ENCODE measurements at places on chromosomes 2 and 18.
A peak's percentile ranks its signal among the peaks of the same experiment; 100 is the strongest.

- DNase-seq, result no peak
Observed at GRCh38 chr2:236551471-236552211, 18.0 kb upstream of the ACKR3 start.

DNA sequence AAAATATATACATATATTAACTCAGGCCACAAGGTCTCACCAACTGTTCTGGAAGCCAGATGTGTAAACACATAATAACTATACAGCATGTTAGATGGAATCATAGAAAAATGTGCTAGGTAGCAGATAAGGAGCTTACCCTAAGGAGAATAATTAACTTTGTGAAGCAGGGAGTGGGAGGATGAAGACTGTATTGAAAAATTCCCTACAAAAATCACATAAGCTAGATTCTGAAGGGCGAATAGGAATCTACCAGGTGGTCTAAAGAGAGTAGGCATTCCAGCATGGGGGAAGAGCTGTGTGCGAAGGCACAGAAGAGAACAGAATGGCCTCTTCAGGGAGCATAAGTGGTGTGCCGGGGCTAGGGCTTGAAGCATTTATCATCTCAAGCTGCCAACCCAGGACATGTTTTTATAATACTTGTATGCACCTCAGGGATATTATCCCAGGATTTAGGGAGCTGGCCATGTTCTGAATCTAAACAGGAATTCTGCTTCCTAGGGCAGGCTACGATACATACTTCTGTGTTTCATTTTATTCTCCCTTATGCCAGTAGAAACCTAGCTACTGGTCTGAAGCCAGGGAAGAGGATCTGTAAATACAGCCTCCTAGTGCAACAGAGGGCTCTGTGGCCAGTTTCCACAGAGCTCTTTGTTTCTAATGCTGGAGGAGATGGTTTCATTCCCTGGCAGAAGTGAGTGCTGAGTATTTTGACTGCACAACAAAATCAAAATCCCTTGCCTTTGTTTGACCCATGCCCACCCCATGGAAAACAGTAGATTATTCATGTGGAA is 56.7 kb downstream of the NEMP2 start:
- DNase-seq, result peak; percentile 71

DNA sequence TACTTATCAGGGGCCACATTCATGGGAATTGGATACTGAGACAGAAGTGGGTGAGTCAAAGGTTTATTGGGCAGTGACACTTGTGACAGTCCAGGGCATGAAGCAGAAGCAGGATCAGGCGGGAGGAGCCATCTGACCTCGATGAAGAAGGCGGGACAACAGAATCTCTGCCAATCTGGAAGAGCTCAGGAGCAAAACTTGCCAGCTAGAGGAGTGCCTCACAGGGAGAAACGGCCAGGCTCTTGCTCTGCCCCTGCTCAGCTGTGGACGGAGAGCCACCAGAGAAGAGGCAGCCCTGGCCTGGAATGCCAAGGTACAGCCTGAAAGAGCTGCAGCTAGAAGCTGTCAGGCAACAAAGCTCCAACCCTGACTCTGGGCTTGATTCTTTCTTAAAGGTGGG is 16.9 kb downstream of the DAW1 start:
- no peak for DNase-seq

- no peak for DNase-seq
Observed at GRCh38 chr2:188414869-188415753, 123.4 kb downstream of the GULP1 start.

GRCh38 chr18:44828080-44828479 is 147.4 kb downstream of the SETBP1 start:
- DNase-seq, result no peak

- no peak for DNase-seq
Observed at GRCh38 chr2:41720331-41721251, 327.2 kb upstream of the PKDCC start.

- no peak for DNase-seq
Observed at GRCh38 chr2:217970206-217970605, 32.6 kb downstream of the TNS1 start.

DNA sequence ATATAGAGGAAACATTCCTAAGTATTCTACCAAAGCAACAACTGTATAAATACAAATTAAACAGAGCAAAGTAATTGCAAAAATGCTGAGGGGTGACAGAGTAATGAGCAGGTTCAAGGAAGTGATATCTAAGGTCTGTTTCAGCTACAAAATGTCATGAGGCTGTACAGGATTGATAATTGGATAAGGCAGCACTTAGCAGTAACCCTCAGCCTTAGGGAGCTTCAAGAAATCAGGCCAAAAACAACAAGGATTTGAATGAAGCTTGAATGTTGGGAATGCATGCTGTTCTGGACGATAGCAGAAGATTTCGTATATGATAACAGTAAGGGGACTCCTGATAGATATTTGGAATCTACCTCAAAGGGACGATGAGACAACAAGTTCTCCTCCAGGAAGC is 142.0 kb upstream of the MMADHC start:
- DNase-seq, result no peak

GRCh38 chr2:64812285-64812684 is 158.6 kb upstream of the SERTAD2 start:
- DNase-seq, result no peak

DNA sequence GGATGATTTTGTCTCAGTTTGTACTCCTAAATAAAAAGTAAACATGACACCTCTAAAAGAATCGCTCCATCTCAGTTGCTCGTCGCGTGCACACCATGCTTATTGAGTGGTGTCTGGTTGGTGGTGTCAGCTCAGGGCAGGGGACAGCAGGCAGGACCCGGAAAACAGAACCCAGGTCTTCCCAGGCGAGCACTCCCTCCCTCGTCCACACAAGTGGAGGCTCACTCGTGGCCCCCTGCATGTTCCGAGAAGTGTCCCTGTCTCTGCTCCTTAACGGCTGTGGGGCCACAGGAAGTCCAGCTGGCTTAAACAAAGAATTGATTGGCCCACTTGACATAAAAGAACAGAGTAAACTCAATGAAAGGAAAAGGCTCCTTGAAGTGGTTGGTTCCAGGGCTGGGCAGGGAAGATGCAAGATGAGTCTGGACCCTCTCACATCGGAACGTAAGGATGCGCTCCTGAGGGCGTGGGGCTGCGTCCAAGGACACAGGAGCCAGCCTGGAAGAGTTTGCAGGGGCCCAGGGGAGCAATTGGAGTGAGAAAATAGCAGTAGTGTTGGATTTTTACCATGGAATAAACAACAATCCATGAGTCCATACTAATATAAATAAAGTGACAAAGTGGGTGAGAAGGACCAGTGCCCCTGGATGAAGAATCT is 13.1 kb upstream of the CNDP1 start:
- DNase-seq, result no peak

- DNase-seq, result no peak
Observed at GRCh38 chr18:59567431-59567830, 129.8 kb downstream of the CCBE1 start.

DNA sequence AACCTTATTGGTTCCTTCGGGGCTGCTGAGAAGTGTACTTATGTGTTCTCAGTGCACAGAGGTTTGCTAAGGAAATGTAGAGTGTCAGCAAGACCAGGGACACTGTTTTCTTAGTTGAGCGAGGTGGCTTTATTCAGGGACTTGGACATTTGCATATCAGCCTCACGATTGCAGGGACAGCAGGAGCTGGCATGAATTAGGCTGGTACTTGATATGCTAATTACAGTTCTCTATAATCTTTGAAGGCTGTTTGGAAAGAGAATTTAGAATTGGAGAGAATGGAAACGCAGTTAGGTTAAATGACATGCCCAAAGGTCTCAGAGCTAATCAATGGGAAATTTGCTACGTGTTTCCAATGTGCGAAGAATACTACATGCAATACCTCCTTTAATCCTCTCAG is 18.7 kb upstream of the MTCL1 start:
- DNase-seq, result no peak

- DNase-seq, result no peak
Observed at GRCh38 chr2:240777456-240778212, 42.4 kb downstream of the KIF1A start.

GRCh38 chr18:24987303-24988252 is 364.4 kb downstream of the ZNF521 start:
- no peak for DNase-seq

- DNase-seq, result no peak
Observed at GRCh38 chr2:70710038-70710690, 57.8 kb downstream of the ADD2 start.

- no peak for DNase-seq
Observed at GRCh38 chr2:30661173-30662107, 145.8 kb downstream of the CAPN13 start.

GRCh38 chr2:46157966-46158310 is 139.3 kb upstream of the EPAS1 start:
- DNase-seq, result no peak

DNA sequence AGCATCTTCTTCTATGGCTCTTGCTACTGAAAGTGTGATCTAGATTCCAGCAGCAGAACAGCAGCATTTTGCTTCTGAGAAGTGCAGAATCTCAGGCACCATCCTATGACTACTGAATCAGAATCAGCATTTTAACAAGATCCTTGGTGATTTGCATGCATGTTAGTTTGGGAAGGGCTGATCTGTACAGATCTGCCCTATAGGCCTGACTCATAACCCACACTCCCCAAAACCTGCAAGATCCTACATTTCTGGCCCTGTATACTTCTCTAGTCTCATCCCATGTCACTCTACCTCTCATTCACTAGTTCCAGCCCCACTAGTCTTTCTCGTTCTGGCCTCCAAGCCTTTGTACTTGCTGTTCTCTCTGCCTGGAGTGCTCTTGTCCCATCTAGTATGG is 15.7 kb upstream of the DARS1 start:
- DNase-seq, result no peak

GRCh38 chr18:65363011-65363410 is 387.8 kb upstream of the CDH7 start:
- DNase-seq, result no peak

DNA sequence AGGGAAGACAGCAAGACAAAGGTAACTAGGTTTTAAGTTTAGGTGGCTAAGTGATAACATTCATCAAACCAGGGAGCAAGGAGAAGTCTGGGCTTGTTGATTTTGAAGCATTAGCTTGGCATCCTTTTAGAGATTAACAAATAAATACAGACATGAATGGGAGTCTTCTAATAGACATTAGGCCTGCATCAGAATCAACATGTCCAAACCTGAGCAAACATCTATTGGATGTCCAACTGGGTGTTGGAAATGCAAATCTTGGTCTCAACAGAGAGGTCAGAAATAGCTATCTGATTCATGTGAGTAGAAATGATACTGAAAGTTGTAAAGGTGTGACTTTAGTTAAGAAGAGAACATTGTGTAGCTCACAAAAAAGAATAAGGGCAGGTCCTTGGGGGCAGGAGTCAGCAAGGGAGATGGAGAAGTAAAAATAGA is 85.5 kb upstream of the RND3 start:
- DNase-seq, result no peak

DNA sequence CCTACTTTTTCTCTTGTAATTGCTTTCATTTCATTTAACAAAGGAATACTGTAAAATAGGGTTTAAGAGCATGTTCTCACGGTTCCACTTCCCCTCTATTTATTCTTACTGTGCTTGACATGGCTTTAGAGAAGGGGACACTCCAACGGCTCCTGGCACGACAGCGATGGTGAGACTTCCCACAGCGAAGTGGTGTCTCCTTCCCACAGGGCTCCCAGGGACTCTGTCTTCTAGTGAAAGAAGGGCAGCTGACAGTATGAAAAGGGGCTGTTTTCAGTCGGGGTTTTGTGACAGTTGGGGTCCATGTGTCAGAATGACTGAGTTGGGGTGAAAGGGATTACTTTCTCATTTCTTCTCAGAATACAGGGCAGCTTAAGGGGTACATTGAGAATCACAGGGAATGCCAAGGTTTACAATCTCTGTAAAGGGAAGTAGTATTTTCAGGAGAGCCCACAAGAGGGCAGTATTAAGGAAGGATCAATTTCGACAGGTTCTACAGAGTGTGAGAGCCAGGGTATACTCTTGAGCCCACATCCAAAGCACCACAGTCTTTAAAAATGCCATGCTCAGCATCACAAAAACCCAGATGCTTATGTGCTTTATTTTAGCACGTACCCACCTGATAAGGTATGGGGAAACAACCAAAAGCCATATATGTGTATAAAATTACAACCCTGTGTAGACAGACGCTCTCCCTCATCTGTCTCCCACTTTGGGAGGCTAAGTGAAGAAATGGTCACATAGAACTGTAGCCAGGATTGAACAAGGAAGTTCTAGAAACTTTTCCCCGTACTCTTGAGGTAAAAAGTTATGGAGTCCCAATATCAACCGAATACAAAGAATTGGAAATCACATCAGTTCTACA is 31.3 kb upstream of the RAPGEF4 start:
- DNase-seq, result peak; percentile 47

- DNase-seq, result no peak
Observed at GRCh38 chr18:56574861-56575260, 63.5 kb downstream of the TXNL1 start.

DNA sequence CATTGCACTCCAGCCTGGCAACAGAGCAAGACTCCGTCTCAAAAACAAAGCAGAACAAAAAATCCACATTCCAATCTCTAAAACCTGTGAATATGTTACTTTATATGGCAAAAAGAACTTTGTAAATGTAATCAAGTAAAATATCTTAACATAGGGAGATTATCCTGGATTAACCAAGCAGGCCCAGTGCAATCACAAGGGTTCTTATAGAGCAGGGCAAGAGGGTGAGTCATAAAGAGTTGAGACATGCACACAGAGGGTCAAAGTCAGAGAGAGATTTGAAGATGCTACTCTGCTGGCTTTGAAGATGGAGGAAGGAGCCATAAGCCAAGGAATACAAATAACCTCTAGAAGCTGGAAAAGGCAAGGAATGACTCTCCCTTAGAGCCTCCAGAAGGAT is 60.9 kb upstream of the SLC9A2 start:
- no peak for DNase-seq

DNA sequence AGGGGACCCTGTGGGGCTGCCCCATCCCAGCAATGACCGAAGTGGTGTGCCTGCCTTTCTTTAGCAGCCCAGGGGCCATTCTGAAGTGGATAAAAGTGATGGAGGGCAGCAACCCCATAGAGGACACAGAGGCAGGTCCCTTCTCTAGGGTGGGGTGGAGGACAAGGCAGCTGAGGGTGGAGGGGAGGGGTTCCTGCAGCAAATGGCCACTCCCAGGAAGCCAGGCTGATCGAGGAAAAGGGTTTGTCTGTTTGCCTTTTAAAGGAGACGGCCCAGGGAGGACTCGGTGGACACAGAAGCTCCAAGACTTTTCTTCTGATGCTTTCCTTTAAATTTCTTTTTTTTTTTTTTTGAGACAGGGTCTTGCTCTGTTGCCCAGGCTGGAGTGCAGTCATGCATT is 272.8 kb downstream of the TWIST2 start:
- DNase-seq, result no peak

DNA sequence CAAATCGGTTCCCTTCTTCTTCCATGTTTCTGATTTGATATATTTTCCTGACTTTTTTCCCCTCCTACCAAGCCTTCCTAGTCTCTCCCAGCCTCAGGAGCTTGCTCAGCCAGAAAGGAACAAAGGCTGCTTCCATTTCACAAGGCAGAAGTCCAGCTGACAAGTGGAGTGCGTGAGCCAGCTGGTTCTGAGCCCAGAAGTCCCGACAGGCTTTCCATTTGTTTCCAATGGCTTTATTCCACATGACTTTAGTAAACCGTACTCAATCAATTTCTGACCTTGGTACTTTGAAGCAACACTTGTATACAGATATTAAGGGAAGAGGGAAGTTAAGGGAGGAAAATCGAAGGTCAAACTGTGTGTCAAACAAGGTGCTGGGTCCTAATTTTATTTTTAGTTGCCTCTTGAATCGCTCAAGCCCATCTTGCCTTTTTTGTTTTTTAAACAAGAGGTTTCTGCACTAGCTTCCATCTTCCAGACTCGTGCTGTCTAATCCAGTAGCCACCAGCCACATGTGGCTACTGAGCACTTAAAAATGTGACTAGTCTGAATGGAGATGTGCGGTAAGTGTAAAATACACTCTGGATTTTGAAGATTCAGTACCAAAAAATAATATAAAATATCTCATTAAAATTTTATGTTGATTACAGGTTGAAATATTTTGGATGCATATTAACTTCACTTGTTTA is 36.2 kb downstream of the WIPF1 start:
- no peak for DNase-seq

Measured in NCI-H345 (cell line).